ENCODE measurements at places on chromosomes 1 and 21.
A peak's percentile ranks its signal among the peaks of the same experiment; 100 is the strongest.

GRCh38 chr1:14787604-14788003, 189.1 kb downstream of the KAZN start:
- peak; percentile 41 for DNase-seq

DNA sequence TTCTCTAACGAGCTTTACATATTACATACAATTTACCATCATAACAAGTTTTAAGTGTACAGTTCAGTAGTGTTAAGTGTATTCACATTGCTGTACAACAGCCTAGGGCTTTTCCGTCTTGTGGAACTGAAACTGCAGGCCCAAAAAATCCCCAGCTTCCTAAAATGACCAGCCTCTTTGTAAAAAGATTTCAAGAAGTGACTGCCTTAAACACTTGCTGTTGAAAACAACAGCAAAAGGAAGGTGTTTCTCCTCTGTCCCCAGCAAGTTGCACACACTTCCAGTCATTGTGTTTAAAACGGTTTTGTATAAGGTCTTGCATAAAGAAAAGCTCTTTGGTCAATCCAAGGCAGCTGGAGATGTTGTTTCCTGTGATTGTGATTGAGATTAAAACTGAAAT, 16.0 kb upstream of the GBP1 start:
- no peak for DNase-seq

- no peak for DNase-seq
These were observed 177.2 kb downstream of the NFIA start for GRCh38 chr1:61259379-61260148.

- no peak for DNase-seq
These were observed 8.5 kb downstream of the CR1 start for GRCh38 chr1:207504438-207504837.

DNA sequence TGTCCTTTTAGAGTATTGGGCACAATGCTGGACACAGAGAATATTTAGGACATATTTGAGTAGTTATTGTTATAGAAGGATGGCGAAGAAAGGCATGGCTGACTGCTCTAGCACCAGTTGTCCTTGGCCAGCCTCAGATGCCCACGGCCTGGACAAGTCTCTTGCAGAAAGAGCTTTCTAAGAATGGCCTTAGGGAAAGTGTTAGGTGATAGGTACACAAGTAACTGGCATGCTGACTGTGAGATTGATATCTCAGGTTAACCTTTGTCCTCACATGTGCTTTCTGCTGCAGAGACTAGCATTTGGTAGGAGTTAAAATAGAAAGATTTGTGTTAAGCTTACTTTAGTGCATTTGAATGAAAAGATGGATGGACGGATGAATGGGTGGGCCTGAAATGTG, 10.1 kb downstream of the SFT2D2 start:
- DNase-seq = no peak

DNA sequence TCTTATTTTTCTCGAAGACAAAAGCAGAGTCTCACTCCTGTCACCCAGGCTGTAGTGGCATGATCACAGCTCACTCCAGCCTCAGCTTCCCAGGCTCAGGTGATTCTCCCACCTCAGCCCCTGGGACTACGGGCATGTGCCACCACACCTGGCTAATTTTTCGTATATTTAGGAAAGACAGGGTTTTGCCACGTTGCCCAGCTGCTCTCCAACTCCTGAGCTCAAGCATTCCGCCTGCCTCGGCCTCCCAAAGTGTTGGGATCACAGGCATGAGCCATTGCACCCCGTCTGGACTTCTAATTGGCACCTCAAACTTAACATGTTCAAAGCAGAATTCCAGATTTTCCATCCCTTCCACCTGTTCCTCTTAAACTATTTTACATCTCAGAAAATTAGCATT, 19.0 kb upstream of the LRRC8C start:
- DNase-seq = no peak

DNA sequence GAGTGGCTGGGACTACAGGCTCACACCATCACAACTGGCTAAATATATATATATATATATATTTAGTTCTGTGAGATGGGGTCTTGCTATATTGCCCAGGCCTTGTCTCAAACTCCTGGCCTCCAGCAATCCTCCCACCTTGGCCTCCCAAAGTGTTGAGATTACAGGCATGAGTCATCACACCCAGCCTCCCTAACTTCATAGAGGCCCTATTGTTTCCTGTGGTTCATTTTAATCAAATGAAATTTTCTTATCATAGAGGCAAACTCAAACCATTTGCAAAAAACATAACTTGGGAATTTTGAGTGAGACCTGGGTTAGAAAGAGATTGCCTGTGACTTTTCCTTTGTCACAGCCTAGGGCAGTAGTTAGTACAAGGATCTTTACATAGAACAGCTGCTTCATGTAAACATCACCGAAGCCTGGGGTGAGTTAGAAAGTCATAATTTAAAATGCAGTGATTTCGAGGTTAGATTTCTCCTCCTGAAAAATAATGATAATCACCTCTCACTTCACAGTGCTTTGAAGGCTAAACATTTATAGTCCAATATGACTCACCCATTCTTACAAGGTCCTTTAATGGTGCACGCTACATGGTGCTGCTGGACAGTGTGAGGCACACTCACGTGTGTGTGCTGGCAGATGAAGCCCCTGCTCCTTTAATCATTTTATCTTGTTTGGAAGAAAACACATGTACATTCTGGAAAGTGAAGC, 188.9 kb downstream of the RHOU start:
- no peak for DNase-seq

GRCh38 chr1:25642574-25643108, 26.1 kb downstream of the MAN1C1 start:
- no peak for DNase-seq

DNA sequence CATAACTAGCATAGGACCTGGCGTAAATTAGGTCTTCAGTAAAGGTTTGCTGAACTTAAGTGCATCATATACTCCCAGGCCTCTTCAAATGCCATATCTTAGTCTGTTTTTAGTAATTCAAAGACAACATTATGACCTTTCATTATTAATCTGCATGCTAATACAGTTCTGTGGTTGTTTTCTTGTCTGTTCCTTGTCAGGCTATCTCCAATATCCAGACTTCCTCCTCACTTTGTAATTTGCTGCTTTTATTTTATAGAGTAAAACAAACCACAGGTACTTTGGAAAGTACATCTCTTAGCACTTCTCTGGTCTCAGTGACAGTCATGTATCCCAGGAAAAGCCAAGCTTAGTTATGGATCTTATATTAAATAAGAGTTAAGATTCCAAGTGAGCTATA, 65.1 kb upstream of the BMP8A start:
- DNase-seq = no peak

GRCh38 chr1:41827991-41828570, 90.6 kb downstream of the HIVEP3 start:
- no peak for DNase-seq

GRCh38 chr21:35533893-35534292, 484.8 kb upstream of the RUNX1 start:
- peak; percentile 33 for DNase-seq

DNA sequence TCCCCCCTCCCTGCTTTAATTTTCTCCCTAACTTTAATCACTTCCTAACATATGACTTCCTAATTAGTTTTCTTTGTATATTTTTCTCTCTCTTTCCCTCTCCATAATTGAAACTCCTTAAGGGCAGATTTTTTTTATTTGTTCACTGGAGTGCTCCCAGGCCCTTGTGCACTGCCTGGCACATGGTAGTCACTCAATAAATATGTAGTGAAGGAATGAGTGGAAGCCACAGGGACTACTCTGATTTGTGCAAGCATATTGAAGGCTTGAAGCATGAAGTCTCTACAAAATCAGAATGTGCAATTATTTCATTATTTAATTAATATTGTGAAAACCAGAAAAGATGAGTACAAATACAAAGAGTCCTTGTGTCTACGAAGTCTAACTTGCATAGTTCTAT, 41.5 kb downstream of the SNX7 start:
- DNase-seq = no peak

GRCh38 chr21:43785134-43785533, 4.2 kb upstream of the RRP1 start:
- no peak for DNase-seq
